Central memory CD4-positive, alpha-beta T cell (primary cell): ENCODE measurements at places on chromosomes 1 and 21.

DNA sequence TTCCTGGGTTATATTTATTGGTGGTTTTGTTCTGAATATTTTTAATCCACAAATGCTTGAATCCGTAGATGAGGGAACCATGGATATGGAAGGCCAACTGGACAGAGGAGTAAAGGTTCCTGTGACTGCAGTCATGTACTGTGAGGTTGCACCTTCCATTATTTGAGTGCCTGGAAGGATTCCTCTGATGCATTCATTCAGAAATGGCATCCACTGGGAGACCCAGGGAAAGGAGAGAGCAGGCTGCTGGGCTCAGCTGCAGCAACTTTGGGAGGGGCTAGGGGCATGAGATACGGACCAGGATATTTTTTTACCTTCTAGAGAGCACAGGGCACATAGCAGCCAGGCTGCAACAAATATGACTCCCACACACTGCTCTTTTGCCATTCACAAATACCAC lies 19.5 kb downstream of the AK2 start:
- no peak for DNase-seq

- DNase-seq: no peak
Observed at GRCh38 chr1:62304515-62304914, 14.7 kb downstream of the KANK4 start.

GRCh38 chr1:2436876-2437275 lies 24.5 kb upstream of the PEX10 start:
- DNase-seq: no peak

DNA sequence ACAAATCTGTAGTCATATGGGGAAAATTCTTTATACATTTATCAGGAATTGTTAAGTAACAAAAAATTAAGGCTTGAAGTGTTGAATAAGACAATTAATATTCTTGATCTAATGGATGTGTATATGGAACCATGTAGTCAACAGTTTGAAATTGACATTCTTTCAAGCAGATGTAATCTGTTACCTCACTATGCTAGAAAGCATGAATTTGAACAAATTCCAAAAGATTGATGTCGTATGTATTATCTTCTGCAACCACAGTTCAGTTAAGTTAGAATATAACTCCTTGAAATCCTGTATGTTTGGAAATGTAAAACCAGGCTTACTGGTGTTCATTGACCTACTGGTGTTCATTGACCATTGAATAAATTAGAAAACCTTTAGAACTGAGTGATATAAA lies 16.1 kb downstream of the CCDC18 start:
- DNase-seq: no peak

DNA sequence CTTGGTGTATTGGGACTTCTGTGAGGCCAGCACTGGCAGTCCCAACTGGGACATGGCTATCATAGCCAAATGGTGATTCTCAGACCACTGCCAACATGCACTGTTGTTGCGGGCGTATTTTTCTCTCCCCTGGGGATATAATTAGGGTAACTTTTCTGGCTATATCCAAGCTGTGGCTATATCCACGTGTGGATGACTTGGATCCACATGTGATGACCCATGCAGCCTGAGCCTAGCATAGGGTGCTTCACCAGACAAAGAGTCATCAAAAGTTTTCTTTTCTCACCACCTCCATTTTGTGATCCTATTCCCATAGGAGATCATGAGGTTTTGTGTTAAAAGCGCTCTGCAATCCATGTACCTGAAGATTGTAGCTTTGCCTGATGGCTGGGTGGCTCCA lies 51.2 kb upstream of the CSF3R start:
- DNase-seq: no peak

- no peak for DNase-seq
Observed at GRCh38 chr1:170426596-170426995, 105.4 kb upstream of the GORAB start.

GRCh38 chr1:87530042-87530807 lies 201.5 kb downstream of the LMO4 start:
- DNase-seq: no peak

- no peak for DNase-seq
Observed at GRCh38 chr1:167707942-167708341, 13.8 kb upstream of the MPZL1 start.

- DNase-seq: no peak
Observed at GRCh38 chr1:26548841-26549240, 19.3 kb downstream of the RPS6KA1 start.

DNA sequence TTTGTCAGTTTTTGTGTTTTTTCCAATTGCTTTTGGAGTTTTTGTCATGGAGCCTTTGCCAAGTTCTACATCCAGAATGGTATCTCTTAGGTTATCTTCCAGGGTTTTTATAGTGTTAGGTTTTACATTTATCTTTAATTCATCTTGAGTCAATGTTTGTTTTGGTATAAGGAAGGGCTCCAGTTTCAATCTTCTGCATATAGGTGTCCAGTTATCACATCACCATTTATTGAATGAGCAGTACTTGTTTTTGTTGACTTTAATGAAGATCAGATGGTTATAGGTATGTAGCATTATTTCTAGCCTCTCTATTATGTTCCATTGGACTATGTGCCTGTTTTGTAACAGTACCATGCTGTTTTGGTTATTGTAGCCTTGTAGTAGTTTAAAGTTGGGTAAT lies 1233.1 kb downstream of the PLA2G4A start:
- no peak for DNase-seq

DNA sequence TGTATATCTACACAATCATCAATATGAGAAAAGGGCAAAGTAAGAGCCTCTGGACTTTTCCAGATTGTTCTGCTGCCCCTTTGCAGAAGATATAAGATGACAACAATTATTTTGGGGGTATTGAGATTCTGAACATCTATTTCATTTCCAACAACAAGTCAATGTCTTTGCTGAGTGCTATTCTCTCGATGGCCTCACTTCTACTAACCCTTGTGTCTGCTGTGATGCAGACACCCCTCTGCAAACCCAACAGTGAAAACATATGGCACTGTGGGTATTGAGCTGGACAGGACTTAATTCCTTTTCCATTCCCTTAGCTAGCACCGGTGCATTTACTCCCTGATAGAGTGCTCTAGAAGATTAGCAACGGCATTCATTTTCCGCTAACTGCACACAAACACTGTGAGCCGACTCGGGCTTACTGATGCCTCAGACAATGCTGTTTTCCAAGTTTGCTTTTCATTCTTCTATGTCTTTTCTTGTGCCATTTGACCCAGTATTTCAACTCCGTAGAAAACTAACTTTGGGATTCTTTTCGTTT lies 33.4 kb upstream of the SMYD2 start:
- no peak for DNase-seq

DNA sequence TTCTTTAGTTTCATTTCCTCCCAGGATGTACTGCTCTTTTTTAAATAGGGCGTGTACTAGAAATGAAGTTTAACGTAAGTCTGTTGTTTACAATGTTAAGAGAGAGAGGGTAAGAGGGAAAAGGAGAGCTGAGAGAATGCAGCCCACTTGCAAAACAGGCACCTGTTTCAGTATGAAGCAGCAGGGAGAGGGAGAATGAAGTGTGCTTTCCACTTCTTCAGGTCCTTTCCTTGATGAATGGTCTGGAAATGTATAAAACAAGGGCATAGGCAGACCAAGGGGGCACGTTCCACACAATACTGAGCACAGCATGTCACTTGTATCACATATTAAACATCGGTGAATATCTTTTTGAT lies 2.0 kb downstream of the KCNA3 start:
- DNase-seq: peak; percentile 81

- DNase-seq: no peak
Observed at GRCh38 chr1:247371801-247372259, 40.2 kb upstream of the ZNF496 start.

DNA sequence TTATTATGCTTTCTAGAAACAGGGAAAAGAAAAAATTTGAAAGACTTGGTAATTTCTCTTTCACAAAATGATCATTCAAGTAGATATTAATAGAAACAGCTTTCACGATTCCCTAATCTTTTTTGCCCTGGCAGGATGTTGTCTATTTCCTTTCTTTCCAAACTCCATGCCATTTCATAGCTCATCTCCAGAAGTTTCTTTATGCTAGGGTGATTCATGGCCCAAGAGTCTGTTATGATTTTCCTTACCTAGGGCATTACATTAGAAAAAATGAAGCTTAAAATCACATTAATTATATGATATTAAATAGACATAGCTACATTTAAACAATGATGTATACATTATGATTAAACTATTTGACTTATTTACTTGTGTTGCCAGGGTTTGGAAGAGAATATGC lies 762.1 kb downstream of the LTN1 start:
- no peak for DNase-seq

DNA sequence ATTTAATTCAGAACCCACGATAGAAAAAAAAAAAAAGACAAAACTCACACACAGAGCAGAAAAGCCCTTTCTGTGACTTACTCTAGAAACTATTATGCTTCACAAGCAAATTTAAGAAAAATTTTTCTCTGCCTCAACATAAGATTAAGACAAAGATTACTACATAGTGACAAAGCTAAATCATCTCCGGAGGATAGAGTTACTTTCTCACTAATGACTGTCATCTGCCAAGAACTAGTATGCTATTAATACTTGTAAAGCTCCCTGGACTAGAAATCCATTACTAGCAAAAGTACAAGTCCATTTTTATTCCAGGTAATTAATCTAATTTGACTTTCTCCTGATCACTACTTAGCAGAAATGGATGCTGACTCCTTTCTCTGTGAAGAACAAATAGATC lies 25.9 kb downstream of the GREM2 start:
- DNase-seq: no peak

DNA sequence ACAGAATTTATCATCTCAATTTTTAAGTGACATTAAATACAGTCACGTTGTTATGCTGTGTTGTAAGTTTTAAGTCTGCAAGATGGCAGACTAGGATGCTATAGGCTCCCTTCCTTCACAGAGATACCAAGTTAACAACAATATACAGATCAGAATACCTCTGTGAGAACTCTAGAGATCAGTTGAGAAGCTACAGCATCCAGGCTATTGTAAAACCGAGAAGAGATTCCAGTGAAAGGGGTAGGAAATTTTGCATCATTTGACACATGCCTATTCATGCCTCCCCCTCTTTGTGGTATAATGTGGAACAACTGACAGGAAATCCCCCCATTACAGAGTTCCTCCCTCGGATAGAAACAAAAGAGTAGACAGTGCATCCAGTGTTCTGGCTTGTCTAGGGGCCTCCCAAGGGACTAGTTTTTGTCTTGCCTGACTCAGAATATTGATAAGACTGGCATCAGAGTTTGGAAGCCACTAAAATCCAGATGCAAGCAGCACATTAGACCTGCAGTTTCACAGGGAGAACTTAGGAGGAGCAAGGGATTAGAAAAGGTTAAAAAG lies 80.6 kb downstream of the LBR start:
- no peak for DNase-seq

DNA sequence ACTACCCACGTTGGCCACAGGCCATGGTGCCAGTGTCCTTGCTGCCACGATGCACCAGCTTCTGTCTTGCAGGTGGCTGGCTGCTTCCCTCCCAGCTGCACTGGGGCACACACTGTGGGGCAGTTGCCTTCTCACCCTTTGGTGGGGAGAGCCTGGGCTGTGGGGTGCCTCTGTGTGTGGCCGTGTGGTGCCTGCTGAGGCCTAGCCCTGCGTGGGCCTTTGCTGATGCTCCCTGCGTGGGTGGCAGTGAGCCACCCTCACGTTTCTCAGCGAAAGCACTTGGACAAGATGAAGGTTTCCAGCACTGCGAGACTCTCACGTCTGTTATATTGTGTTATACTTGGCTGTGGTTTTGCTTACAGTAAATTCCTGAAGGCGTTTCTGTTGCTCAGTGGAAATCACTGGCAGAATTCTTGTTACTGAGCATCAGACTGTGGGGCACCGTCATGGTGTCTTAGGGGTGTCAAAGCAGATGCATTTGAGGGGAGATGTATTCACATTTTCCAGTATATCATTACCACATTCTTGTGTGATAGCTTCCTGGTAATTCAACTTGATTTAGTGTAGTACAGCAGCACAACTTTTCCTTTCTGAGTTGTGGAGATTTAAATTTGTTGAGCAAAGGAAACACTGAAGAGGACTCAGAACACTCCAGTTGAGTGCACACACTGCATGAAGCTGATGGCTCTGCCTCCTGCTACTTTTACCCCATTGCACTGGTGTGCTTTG lies 124.7 kb downstream of the PCBP3 start:
- DNase-seq: no peak

- DNase-seq: no peak
Observed at GRCh38 chr1:172928412-172928811, 122.3 kb downstream of the TNFSF18 start.

GRCh38 chr1:18884727-18885126 lies 17.6 kb downstream of the ALDH4A1 start:
- DNase-seq: no peak

- no peak for DNase-seq
Observed at GRCh38 chr1:89965193-89965768, 29.6 kb upstream of the ZNF326 start.

DNA sequence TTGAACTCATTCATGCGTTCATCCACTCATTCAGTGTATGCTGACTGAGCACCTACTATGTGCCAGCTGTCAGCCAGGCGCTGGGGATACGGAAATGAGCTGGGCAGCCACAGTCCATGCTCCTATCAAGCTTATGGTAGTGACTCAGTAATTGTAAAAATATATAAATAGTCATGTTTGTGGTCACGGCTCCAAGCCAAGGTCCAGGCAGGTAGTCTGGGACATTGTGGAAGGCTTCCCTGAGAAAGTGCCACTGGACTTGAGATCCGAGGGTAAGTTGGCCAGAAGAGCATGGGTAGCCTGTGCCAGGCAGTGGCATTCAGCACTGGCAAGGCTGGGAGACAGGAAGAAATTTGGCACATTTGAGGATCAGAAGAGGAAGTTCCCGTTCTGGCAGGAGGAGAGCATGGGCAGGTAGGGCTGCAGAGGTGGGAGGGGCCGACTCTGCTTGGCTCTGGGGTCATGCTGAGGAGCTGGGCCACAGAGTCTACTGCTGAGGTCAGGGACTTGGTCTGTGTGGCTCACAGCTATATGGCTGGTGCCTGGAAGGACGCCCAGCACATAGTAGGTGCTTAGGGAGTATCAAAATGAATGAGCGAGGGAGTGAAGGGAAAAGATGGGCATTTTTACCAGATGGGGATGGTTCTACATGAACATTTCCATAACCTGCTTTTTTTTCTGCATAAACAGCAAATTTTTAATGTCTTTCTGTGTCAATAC lies 6.9 kb downstream of the PTPRF start:
- no peak for DNase-seq

DNA sequence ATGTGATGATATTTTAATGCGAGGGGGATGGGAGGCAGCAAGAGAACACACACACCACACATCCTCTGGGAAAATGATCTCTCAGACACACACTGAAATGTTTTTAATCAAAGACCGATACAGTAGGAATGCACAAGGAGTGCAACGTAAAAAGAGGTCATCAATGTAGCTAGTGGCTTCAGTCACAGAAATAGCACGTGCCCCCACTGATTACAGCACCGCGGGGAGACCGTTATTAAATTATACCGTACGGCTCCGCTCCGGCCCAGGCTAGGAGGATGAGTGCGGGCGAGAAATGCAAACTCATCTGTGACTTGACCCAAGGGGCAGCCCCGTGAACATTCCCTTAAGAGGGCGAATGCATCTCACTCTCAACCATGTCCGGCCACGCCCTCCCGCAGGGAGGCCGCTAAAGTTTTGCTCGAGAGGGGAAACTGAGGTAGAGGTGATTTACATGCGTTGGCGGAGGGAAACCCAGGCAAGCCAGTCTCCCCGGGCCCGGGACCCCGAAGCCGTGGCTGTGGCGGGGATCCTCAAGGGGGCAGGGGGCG lies 552 bp downstream of the UBR4 start:
- DNase-seq: no peak

GRCh38 chr1:207284209-207284897 lies 37.1 kb upstream of the CD55 start:
- no peak for DNase-seq

GRCh38 chr1:62327360-62328055 lies 8.3 kb upstream of the KANK4 start:
- DNase-seq: no peak

GRCh38 chr1:205071028-205071409 lies 13.2 kb downstream of the TMEM81 start:
- DNase-seq: no peak
